ENCODE measurements at places on chromosomes 11 and 22.

DNA sequence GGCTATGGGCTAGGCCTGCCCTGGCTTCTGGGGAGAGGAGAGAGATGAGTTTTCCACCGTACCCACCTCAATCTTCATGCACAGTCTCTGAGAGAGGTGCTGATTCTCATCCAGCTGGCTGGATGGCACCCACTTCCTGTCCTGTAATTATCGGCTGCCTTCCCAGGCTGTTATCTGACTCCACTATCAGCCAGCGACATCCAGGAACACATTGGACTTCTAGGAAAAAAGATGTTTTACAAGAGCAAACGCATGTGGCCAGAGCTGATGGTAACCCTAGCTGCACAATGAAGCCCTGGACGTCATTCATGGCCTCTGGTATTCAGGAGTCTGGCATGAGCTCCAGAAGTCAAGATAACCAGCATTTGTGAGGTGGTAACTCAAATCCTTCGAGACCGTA lies 137.4 kb downstream of the EHF start:
- DNase-seq, result no peak

DNA sequence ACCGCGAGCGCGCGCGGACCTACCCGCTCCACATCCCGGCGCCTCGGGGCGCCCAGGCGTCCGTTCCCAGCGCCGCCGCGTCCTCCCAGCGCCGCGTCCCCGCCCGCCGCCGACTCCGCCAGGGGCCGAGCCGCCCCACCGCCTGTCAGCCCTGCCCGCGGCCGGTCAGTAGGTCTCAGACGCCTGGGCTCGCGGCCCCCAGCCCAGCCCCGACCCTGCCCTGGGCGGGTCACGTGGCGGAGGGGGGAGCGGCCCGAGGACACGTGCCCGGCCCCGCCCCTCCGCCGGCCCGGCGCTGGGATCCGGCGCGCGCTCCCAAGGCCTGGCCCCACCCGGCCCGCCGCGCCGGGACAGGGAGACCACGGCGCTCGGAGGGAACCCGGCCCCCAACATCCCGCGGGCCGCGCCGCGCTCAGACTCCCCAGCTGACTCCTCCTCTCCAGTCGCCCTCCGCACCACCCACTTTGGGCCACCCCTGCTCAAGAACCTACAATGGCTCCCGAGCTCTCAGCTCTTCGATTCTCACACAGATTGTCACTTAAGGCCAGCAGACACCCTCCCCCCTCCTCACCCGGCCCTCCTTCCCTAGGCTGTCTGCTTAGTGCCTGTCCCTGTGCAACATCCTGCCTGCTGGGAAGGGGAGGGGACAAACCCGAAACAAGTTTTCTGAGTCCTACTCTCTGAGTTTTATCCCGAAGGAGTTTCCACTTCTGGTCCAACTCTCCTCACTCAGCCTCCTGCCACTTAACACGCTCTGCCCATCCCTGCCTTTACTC lies at the start of gene RAB3IL1:
TSS of gene RAB3IL1 (minus strand) at position 233 of the 776 bp plus-strand sequence. CDS start at position 34, 199 bp downstream.
- DNase-seq, result no peak

DNA sequence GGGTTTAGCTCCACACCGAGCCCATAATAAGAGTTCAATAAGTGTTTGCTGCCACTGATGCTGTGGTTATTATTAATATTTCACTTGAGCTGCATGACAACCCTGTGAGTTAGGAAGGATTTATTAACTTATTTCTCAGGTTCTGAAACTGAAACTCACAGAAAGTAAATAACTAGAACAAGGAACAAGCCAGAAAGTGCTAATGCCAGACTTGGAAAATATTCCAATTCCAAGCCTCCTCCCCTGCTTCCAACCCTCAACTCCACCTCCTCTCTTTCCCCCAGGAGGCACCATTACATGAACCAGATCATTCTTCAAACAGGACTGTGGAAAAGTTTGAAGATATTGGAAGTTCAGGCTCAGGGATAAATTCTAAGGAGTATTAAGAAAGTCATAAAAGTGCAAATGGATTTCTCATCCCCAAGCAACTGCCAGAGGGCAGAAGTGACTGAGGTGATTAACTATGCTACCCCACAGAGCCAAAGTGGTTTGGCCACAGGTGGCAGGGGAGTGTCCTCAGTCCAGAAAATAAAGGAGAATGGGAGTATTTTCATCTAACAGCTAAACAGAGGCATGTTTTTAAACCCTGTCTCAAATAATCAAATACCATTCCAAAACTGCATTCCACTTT lies 3.2 kb upstream of the FJX1 start:
- no peak for DNase-seq

DNA sequence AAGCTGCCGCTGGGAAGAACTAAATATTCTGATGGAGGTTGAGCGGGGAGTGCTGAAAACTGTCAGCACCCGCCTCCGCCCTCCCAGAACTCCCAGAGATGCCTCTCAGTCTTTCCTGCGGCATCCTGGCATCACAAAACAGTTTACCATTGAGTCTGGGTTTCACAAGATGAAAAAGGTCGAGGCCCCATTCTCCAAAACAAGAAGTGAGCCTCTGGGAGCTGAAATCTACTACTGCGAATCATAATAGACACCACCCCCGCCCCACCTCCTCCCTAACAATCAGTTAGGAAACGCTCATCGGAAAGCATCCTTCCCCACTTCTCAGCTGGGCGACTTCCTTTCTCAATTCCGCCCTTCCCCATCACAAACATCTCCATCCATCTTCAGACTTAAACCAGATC lies 1.0 kb downstream of the SUN2 start:
- peak; percentile 30 for DNase-seq

- no peak for DNase-seq
These were observed 1.3 kb upstream of the UCP2 start for GRCh38 chr11:73983741-73984538.

DNA sequence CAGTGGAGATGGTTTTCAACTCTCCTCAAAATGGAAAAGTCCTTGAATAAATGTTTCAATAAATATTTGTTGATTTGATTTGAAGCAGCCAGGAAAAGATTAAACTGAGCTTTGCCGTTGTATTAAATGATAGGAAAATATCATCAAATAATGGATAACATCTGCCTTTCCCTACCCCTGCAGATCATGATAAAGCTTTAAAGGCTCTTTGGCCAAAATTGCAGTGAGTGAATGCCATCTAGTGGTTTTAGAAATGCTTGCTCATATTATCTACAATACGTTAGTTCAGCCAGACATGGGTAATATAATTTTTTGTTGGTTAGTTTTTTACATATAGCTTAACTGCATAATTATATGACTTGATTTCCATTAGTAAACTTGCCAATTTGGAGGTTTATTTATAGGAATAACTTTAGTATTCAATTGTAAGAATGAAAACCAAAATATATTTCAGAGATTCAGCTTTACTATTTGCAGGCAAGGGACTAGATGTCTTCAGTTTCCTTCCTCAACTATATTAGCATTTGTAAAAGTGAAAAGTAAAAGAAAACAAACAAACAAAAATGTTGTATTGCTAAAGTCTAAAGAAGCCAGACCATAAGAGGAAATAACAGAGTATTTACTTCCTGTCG lies 159.2 kb downstream of the MSANTD4 start:
- no peak for DNase-seq

DNA sequence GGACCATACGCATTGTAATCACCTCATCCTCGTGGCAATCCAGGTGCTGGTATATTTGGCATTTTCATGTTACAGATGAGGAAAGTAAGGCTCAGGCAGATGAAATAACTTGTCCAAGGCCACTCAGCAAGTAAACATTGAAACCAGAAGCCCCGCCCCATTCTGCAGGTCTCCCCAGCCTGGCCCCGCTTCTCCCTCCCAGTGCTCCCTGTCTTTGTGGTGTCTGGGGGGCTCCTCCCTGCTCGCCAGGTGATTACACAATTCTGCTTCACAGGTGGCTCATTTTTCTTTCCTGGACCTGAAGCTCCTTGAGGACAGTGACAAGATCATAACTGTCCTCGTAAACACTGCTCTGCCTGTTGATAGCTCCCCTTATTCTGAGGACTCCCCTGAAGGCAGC lies 531.5 kb upstream of the B3GAT1 start:
- no peak for DNase-seq

DNA sequence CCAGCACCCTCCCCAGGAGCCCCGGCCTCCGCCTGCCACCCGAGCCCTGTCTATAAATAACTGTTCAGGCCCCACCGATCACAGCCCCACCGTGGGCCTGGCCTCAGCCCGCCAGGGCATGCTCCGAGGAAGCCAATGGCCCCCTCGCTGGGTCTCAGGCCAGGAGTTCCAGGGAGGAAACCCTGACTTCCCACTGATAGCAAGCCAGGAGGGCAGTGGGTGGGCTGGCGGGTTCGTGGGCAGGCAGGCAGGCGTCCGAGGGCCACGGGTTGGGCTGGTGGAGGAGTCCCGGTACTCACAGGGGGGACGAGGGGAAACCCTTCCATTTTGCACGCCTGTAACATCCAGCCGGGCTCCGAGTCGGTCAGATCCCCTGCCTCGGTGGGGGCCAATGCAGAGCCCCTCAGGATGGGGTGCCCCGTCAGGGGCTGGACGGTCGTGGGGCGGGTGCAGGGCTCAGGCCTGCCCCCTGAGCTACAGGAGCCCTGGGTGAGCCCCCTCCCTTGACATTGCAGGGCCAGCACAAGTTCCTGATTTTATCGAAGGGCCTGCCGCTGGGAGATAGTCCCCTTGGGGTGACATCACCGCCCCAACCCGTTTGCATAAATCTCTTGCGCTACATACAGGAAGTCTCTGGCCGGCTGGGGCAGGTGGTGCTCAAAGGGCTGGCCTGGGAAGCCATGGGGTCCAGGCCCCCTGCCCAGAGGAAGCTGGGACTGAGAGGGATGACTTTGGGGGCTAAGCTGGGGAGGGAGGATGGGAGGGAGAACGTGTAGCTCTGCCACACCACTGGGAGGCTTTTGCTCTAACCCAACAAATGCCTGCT lies at the start of gene SPI1:
TSS of gene SPI1 (minus strand) at position 538 of the 826 bp plus-strand sequence. CDS start at position 344, 194 bp downstream.
- no peak for DNase-seq

GRCh38 chr22:24875862-24876506 lies 70.0 kb downstream of the SGSM1 start:
- no peak for DNase-seq

DNA sequence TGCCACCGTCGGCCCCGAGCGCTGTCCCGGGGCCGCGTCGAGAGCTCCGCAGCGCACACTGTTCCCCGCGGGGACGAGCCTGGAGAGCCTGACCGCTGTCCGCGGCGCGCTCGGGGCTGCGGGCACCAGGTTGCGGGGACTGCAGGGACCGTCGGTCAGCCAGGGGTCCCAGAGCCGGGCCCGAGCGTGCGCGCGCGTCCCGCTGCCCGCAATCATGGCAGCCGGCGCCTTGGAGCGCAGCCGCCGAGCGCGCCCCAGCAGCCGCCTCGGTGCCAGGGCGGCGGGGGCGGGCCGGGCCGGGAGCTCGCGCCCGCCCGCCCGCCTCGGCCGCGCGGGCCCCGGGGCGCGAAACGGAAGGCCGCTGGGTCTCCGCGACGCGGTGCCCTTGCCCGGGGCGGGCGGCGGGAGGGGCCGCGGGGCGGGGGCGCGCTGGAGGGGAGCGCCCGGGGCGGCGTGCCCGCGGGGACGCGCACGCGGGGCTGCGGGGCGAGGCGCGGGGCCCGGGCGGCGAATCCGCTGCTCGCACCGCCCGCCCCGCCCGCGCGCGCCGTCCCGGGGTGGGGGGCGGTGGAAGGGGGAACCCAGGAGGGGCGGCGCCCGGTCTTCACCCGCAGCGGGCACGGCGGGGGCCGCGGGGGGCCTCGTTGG lies 79.4 kb upstream of the PPARA start:
- DNase-seq, result no peak

DNA sequence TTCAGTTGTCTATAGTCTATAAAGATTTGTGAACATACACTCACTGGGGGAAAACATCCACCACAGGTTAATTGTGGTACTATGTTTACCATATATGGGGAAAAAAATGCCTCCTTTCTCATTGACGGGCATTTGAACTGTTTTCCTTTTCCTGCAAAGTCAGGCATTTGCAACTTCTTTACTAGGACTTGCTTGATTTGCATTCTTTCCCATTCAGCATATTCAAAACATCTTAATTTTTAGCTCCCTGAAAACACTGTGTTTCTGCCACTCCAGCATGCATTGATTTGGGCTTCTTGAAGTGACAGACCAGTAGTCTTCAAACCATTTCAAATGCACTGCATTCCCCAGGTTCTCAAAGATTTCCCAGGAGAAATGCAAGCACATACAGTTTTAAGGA lies 67.6 kb downstream of the INSC start:
- DNase-seq, result no peak

DNA sequence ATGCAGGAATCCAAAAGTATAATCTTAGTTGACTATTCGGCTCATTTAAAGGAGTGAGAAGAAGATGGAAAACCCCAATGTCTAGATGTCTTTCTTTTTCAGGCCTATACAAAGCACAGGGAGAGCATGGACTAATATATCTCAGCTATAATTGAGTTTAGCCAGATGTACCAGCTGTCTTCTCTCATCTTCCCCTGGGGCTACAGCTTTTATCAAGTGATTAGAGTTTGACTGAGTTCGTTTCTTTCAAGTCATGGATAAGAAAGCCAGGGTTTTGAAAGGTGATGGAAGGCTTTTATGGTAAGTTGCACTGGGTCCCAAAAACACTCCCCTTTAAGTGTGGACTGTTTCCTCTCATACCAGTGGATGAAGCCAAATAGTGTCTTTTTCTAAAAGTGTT lies 1172.8 kb upstream of the TENM4 start:
- DNase-seq, result no peak

GRCh38 chr11:69635195-69635594 lies 5.8 kb upstream of the CCND1 start:
- DNase-seq, result no peak

DNA sequence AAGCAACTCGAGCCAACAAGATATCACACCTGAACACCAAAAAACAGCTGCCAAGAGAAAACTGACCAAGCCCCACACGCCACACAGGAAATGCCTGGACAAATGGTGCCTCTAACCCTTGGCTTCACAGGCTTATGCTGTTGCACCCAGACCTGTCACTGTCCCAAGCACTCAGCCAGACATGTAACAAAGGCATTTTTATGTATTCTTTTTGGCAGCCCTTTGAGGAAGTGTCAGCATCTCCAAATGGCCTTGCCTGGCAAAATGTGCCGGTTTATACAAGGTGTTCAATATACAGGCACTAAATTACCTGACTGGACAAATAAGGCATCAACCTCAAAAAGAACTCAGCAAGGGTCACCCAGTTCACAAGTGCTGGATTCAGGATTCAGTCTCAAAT lies 6.1 kb downstream of the HDHD5 start:
- DNase-seq, result no peak

DNA sequence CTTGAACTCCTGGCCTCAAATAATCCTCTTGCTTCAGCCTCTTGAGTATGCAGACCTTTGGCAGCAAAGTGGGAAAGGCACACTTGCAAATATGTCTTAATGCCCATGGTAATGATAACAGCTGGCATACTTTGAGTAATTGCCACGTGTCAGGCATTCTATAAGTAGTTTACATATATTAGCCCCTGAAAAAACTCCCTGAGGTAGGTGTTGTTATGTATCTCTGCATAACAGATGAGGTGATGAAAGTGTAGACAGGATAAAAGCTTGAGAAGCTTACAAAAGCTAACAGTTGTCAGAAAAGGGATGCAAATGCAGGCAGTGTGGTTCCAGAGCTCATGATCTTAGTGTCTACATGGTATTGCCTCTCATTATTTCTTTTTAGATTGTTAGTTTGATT lies 291.1 kb upstream of the C11orf87 start:
- no peak for DNase-seq
